Activated CD4-positive, alpha-beta T cell treated with anti-CD3 and anti-CD28 coated beads, Interleukin-2, amount 50 U/mL, for 24 hours (primary cell): ENCODE measurements at places on chromosomes 2 and 18.

GRCh38 chr18:31261792-31262582, 56.0 kb upstream of the DSG1 start:
- no peak for DNase-seq

DNA sequence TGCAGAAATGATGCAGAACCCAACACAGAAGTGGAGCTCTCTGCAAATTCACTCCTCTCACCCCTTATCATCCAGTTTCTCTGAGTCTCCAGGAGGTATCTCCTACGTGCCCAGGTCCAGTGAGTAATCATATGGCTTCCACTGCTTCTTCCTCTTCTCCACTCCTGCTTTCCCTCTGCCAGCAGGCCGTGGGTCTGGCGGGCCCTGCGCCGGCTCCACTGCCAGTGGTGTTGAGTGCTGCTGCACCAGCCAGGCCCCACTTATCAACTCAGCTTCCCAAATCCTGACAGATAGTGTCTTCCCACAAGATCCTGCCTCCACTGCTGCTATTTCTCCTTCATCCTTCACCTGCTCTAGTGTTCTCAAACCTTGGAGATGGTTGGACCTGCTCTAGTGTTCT, 227.6 kb upstream of the PARD3B start:
- DNase-seq = no peak

- DNase-seq = no peak
Measured at GRCh38 chr2:136238286-136239078, 120.5 kb upstream of the CXCR4 start.

GRCh38 chr18:46253498-46253897, 149.3 kb downstream of the HAUS1 start:
- no peak for DNase-seq

DNA sequence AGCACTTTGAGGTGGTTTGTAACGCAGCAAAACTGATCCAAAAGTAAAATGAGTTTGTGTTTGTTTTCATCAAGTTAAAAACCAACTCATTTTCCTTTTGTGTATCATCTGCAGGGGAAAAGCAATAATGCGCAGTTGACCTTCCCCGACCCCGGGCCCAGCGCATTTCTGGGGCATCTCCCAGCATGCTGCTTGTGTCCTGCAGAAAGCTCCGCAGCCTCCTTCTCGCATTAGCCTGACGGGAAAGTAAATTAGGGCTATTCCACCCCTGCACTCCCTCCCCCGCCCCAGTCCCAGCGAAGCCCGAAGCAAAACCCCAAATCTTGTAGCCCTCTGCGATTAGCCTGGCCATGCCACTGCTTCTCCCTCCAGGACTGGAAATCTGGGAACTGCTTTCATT, 82.0 kb upstream of the PPM1B start:
- DNase-seq = no peak

DNA sequence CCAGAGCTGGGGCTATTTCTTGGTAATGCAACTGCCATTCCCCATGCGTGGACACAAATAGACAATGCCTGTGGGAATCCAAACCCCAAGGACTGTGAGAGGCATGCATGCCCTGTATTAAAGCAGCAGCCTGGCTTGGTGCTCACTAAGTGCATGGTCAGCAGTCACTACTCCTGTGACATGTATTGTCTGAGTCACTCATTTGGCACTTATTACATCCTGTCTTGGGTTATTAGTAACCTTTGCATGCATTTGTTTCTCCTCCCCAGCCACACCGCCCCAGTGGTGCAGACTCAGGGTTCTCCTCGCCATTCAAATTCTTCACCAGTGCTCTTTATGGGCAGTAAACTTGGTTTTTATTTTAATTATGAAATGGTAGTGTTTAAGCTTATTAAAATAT, 30.2 kb downstream of the PRKCE start:
- DNase-seq = no peak

- no peak for DNase-seq
Measured at GRCh38 chr2:18583905-18584607, 5.3 kb downstream of the NT5C1B start.

GRCh38 chr2:32882816-32883810, 63.6 kb upstream of the LTBP1 start:
- no peak for DNase-seq

DNA sequence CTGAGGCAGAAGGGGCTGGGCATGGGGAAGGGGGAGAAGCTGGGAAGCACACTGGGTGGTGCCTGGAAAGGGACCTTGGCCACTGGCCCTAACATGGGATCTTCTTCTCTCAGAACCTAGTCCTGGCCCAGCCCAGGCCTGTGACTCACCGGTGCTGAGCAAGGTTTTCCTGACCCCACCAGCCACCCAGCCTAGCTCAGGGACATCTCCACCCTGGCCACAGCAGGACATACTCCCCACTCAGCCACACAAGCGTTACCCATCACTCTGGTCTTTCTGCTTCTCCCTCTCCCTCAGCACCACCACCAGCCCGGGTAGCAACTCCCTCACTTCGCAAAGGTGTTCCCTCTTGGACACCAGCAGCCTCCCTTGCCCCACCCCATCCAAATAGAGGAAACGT, 22.8 kb downstream of the TNS1 start:
- no peak for DNase-seq

DNA sequence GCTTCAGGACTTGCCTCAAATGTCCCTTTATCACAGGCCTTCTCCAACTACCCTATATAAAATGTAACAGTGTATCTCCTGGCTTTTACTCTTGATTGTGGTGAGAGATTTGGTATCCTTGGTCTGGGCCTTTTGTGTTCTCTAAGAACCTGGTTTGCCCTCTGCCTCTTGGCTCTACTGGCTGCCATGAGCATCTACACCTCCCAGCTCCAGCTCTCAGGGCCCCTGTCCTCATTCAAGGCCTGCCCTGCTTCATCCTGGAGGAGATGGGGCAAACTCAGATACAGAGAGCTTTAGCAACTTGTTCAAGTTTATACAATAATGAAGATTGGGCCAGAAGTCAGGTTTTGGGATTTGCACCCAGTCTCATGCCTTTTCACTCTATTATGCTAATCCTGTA, 45.0 kb downstream of the QPCT start:
- DNase-seq = no peak

DNA sequence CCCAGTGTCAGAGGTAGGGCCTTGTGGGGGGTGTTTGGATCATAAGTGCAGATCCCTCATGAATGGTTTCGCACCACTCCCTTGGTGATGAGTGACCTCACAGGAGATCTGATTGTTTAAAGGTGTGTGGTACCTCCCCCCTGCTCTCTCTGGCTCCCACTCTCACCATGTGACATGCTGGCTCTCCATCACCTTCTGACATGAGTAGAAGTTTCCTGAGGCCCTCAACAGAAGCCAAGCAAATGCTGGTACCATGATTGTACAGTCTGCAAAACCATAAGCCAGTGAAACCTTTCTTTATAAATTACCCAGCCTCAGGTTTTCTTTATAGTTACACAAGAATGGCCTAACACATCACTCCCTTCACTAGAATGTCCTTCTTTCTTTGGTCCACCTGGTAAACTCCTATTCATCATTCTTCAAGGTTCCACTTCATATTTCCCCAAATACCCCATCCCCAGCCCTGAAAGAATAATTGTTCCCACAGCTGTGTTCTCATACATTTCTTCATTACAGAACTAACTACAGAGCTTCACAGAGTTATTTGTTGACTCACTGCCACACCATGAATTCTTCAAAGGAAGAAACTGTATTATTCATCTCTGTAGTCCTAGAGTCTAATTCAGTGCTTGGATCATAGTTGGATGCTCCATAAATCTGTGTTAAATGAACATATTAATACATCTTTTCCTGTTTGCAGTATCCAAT, 81.2 kb upstream of the STK17B start:
- no peak for DNase-seq

DNA sequence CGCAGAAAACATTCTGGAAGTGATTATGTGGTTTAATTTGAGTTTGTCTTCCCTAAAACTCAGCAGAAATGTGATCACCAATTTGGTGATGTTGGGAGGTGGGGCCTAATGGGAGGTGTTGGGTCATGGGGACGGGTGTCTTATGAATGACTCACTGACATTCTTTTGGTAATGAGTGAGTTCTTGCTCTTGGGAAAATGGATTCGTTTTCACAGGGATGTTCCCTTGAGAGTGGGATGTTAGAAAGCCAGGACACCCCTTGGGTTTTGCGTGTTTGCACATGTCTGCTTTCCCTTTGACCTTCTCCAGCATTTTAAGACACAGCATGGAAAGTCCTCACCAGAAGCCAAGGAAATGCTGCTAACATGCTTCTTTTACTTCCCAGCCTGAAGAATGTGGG, 321.5 kb upstream of the NT5C1B start:
- no peak for DNase-seq
